Jurkat, Clone E6-1 (cell line): ENCODE measurements at places on chromosomes 11 and 22.

- DNase-seq, result no peak
These were observed 11.5 kb upstream of the PEX26 start for GRCh38 chr22:18066181-18066859.

DNA sequence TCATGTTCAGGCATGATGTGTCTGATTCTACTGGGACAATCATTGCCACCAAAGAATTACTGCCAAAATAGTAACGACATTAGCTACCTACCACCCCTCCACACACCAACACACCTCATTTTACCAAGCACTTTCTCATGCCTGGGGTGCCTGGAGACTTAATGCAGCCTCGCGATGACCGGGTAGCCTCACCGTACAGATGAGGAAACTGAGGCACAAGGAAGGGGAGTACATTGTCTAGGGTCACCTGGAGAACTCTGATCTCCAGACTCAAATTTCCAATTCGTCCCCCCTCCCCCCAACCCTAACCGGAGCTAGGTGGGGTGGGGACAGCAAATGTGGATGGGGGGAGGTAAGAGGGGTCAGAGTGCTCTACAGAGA is 2.7 kb upstream of the RTN4RL2 start:
- no peak for DNase-seq

DNA sequence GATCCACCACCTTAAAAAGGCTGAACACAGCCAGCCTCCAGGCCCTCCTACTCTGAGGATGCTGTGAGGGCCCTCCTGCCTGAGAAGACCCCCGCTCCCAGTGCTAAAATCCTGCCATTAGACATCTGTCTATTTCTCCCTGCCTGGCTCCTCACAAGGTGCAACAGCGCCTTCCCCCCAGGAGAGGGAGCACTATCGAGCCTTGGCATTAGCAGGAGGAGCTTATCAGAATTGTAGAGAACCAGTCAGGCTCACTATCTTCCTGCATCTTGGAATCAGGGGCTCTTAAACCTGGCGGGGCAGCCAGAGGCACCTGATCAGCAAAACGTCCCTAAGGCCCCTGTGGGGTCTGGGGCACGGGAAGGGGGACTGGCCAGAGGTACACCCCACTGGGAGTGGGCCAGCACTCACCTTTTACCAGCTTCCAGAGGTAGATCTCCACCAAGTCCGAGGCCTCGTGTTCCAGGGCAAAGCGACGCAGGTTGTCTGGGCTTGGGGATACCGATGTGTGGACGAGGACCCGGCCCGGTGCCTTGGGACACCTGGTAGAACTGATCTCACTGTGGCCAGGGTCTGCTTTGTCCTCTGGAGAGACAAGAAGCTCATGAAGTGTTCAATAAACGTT is 28.7 kb downstream of the CHRDL2 start:
- DNase-seq, result peak; percentile 45

DNA sequence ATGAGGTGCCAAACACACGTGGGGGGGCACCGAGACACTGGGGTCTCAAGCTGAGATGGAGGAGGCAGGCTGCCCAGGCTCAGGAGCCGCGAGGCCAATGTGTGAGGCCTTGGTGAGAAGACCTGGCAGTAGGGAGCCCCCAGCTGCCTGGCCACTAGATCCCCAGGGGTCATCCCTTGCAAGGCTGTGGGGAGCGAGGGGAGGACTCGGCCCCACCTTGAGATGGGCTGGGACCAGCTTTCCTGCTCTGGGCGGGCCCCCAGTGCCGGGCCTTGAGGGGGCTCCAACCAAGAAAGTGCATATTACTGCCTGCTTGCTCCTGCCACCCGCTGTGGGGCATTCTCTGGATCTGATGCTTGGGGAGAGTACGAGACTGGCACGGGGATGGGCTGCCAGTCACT is 107.0 kb downstream of the CTTN start:
- no peak for DNase-seq

- no peak for DNase-seq
These were observed 10.2 kb downstream of the HTATIP2 start for GRCh38 chr11:20373568-20374209.
